Left ventricle myocardium inferior (tissue), 1 donor: ENCODE measurements at places on chromosomes 12 and 14. TPM values are rescaled to one million over a fixed set of nuclear protein-coding genes. Genes with fewer than 3 reads are reported as not detected.
A peak's percentile ranks its signal among the peaks of the same experiment; 100 is the strongest.

DNA sequence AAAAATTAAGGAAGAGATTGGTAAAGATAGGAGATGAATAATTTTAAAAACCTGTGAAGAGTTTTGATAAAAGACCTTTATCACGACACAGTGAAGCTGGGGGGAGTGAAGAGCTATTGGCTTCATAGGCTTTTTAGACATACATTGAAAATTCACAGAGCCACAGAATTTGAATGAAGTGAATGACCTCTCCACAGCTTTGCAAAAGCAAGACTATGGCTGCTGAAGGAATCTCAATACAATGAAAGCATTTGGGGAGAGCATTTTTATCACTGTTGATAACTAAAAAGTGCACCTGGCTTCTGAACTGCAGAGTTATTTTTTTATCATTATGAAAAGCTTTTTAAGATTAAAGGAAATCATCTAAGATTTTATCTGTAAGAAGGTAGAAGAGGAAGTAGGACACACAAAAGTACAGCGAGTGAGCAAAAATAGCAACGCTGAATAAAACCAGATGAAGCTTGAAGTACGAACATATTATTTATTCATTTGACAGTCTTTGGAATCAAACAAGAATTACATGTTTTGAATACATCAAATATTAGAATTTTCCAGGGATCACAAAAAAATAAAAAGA, 317.5 kb downstream of the KCNC2 start:
- DNase-seq: no peak
- H3K27me3 ChIP-seq: no peaks in the 10 kb centered on the region
- no peak overlapping the region for H3K27ac ChIP-seq
- H3K4me3 ChIP-seq: no peak overlapping the region
- no peaks in the 10 kb centered on the region for H3K36me3 ChIP-seq

DNA sequence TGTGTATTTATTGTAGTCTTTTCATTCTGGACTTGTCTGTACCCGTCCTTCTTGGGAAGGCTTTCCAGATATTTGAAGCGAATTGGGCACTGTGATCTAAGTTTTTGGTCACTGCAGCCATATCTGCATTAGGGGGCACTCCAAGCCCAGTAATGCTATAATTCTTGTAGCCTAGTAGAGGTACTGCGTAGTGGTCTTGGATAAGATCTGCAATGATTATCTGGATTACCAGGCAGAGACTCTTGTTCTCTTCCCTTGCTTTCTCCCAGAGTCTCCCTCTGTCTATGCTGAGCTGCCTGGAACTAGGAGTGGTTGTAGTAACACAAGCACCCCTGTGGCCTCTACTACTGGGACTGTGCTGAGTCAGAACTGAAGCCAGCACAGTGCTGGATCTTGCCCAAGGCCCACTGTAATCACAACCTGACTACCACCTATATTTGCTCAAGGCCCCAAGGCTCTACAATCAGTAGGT, 30.0 kb downstream of the SLC38A2 start:
- H3K4me3 ChIP-seq: no peak overlapping the region
- no peak for DNase-seq
- no peaks in the 10 kb centered on the region for H3K4me1 ChIP-seq
- no peak overlapping the region for H3K27ac ChIP-seq

DNA sequence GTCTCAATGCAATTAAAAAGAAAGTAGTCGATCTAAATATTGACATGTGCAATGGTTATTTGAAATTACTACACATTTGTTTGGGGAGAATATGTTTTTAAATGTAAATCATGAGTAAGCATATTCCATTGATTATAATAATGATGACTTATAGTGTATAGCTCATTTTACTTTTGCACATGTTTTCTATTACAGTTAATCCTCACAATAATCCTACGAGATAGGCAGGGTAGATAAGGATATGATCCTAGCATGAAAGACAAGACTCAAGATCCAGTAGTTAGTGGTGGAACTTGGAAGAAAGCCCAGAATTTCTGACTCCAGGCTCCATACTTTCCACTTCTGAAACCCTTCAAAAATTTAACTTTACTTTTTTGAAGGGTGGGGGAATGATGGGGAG, 94.0 kb downstream of the NAV3 start:
- no peak overlapping the region for H3K4me3 ChIP-seq
- H3K27me3 ChIP-seq: no peaks in the 10 kb centered on the region

GRCh38 chr12:112969547-112970306, 8.6 kb upstream of the OAS2 start:
- no peak overlapping the region for H3K27ac ChIP-seq
- peaks cover 27% of the 10 kb centered on the region for H3K36me3 ChIP-seq
- H3K27me3 ChIP-seq: no peaks in the 10 kb centered on the region
- DNase-seq: no peak
- H3K4me1 ChIP-seq: peaks cover 19% of the 10 kb centered on the region
- no peak overlapping the region for H3K4me3 ChIP-seq

DNA sequence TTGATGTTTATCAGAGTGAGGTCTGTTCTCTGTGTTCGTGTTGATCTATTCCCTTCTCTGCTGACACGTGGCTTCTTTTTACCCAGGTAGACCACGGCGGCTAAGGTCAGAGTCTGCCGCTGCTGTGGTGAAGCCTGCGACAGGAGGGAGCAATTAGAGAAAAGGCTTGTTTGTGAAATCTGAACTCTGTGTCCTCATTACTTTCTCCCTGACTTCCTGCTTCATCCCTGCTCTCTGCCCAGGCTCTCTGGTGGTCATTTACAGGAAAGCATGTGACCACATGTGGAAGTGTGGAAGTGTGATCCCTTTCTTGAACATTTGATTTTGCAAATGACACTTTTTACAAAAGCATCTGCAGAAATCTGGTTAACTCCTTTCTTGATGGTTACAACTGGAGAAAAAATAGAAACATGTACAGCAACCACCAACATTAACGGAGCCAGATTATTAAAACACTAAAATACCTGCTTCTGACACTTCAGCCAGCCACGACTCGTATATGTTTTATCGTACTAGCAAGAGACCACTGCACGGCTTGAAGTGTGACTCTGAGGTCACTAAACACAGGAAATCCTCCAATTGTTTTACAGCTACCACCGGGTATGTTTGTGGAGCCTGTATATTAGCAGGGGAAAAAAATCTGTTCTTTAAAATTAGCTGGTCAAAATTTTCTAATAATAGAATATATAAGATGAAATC, 388.6 kb upstream of the TMPO start:
- H3K4me1 ChIP-seq: peaks cover 28% of the 10 kb centered on the region
- no peak overlapping the region for H3K4me3 ChIP-seq
- H3K27me3 ChIP-seq: no peaks in the 10 kb centered on the region
- H3K36me3 ChIP-seq: no peaks in the 10 kb centered on the region
- DNase-seq: no peak
- peak overlapping the region; percentile 56 for H3K27ac ChIP-seq

DNA sequence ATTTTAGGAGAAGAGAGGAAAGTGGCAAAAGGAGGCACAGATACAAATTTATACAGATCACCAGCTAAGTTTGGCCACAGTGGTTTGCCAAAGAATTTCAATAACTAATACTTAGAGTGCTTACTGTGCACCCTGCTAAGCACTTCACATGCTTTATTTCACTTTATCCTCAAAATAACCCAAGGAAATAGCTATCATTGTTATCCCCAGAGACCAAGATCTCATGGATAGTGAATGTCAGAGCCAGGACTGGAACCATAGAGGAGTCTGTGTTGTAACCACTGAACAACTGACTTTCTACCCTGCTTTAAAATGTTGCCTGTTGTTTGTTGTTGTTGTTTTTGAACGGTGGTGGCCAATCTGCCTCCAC, 1.3 kb upstream of the TCP11L2 start:
- peak overlapping the region; percentile 97 for H3K4me3 ChIP-seq
- H3K27ac ChIP-seq: peak overlapping the region; percentile 98
- no peaks in the 10 kb centered on the region for H3K27me3 ChIP-seq
- no peaks in the 10 kb centered on the region for H3K36me3 ChIP-seq

- DNase-seq: no peak
- no peak overlapping the region for H3K27ac ChIP-seq
- H3K27me3 ChIP-seq: peaks cover 69% of the 10 kb centered on the region
- H3K36me3 ChIP-seq: no peaks in the 10 kb centered on the region
Observed at GRCh38 chr12:130350715-130351114, 13.0 kb downstream of the PIWIL1 start.

DNA sequence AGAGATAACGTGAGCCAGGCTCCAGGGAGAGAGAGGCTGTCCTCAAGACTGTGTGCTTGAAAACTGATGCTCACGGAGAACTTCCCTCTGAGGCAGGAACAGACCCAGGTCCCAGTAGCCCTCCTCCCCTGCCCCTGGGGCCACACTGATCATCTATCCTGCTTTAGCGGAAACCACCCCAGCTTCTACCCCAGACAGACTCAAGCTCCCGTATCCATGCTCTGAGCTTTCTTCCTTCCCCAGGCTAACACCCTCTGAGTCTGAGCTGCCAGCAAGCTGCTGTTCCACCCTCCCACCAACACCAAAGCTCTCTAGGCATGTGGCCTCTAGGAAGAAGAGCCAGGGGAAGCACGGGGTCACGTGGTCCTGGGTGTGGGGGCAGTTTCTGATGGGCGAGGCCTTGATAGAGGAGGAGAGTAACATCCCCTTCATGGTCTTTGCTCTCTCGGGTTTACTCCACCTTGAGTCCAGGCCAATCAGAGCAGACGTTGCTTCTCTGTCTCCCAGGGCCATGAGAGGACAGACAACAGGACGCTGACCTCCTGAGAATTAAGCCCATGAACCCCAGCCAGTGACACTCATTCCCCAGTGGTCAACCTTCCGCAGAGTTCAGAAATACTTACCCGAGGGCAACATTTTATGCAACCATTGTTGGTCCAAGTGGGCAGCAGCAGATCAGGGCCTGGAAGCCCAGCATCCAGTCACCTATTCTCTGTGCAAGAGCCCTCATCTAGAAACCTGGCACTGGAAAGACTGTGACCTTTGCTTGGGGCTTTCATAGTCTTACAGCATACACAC, 1.4 kb downstream of the PCK2 start:
- H3K27me3 ChIP-seq: no peaks in the 10 kb centered on the region
- peak overlapping the region; percentile 94 for H3K27ac ChIP-seq
- H3K4me3 ChIP-seq: peak overlapping the region; percentile 95
- peaks cover 3% of the 10 kb centered on the region for H3K36me3 ChIP-seq
- DNase-seq: peak; percentile 43
- peaks cover 26% of the 10 kb centered on the region for H3K4me1 ChIP-seq

DNA sequence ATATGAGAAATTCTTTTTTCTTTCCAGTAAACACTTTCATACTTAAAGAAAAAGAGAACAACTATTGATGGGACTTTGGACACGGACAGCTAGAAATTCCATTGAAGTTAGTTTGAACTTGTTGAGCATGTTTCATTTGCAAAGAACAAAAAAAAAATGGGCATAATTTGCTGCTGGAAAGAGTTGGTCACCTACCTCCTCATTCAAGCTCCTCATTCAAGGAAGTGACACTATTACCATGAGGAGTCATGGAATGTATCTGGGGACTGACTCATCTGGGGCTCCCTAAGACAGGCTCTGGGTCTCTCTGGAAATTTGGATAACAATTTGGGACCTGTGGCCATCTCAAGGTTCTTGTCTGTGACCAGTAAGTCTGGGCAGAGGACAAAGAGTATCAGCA, 50.4 kb downstream of the KICS2 start:
- H3K27ac ChIP-seq: no peak overlapping the region
- no peaks in the 10 kb centered on the region for H3K36me3 ChIP-seq
- DNase-seq: no peak
- no peaks in the 10 kb centered on the region for H3K27me3 ChIP-seq
- H3K4me1 ChIP-seq: no peaks in the 10 kb centered on the region

- peak overlapping the region; percentile 55 for H3K27ac ChIP-seq
- DNase-seq: no peak
- peak overlapping the region; percentile 17 for H3K4me3 ChIP-seq
- H3K36me3 ChIP-seq: no peaks in the 10 kb centered on the region
Observed at GRCh38 chr14:91405724-91406435, 11.7 kb downstream of the CCDC88C start.

GRCh38 chr12:25701290-25701689, 148.2 kb upstream of the LMNTD1 start:
- no peak overlapping the region for H3K27ac ChIP-seq
- no peaks in the 10 kb centered on the region for H3K4me1 ChIP-seq
- no peaks in the 10 kb centered on the region for H3K27me3 ChIP-seq
- no peak overlapping the region for H3K4me3 ChIP-seq
- no peak for DNase-seq
- no peaks in the 10 kb centered on the region for H3K36me3 ChIP-seq

Gene SPTSSA
- total RNA-seq: 13.5 TPM

Gene SNRPF
- total RNA-seq: 10.7 TPM

Gene FITM1
- 148 TPM for total RNA-seq

Gene RNU6-7
- total RNA-seq: not detected

Gene RAD51B
- total RNA-seq: 2.4 TPM

Gene TAMALIN
- 20.0 TPM for total RNA-seq

Gene JAG2
- 26.1 TPM for total RNA-seq

Gene ITPR2
- 15.8 TPM for total RNA-seq

Gene NFYB
- 34.5 TPM for total RNA-seq

Gene BIN2
- 1.6 TPM for total RNA-seq

Gene OTOGL
- total RNA-seq: 0.27 TPM

Gene PIWIL1
- total RNA-seq: not detected
